ENCODE measurements at places on chromosomes 16 and 17.

- no peak for DNase-seq
These were observed 2.3 kb downstream of the IL17C start for GRCh38 chr16:88640498-88641247.

GRCh38 chr16:86337138-86337537 lies 173.2 kb upstream of the FOXF1 start:
- no peak for DNase-seq

DNA sequence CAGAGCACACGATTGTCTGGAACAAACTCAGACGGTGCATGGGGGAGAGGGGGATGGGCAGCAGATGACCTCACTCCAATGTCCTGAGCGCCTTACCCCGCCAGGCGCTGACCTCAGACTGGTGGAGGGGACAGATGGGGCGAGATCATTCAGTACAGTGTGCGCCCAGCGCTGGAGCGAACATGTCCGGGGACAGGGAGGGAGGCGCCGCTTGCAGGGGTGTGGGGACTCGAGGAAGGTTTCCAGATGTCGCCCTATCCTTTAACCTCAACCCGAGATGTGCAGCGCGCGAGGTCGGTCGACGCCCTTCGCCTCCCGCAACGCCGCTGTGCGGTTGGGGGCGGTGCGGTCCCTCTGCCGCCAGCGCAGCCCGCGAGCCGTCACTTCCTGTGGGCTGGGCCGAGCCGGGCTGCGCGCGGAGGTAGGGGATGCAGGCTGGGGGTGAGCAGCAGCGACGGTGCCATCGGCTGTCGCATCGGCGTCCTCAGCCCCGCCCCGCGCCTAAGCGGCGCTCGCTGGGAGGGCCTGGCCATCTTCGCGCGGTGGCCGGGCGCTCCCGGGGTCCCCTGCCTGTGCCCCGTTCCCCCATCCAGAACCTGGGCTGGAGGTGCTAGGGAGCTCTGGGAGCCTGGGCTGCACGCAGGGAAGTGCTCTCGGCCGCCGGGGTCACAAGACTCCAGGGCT lies 5.3 kb upstream of the CDR2L start:
- DNase-seq: peak; percentile 96

GRCh38 chr17:27985736-27986399 lies 56.6 kb upstream of the NLK start:
- DNase-seq: no peak

DNA sequence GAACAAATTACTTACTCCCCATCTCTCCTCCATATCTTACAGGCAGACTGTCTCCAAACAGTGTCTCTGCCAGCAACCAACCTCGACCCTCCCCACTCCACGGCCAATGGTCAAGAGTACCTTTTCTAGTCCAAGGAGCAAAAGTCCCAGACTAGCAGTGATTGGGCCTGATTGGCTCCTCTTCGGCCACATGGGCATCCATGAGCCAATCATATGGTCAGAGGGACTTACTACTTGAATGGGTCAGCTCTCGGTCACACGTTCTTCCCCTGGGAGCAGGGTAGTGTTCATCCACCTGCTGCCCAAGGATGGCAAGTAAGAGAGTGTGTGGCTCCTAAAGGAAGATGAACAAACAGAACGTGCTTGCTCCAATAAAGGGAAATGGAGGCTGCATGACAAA lies 84.6 kb downstream of the C16orf78 start:
- no peak for DNase-seq

DNA sequence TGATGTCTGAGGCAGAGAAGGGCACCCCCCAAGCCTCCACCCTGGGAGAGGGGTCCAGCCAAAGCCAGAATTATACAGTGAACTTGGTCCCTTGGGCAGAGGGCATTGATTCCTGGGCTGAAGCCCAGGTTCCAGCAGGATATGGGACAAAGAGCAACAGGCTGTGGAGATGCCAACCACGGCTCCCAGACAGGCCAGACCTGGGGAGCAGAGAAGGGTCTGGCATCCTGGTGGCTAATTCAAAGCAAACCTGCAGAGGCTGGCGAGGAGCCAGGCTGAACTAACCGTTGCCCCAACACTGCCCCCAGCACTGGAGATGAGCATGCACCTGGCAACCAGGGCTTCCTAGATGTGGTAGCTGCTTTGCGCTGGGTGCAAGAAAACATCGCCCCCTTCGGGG lies 3.0 kb downstream of the CES3 start:
- DNase-seq: no peak

DNA sequence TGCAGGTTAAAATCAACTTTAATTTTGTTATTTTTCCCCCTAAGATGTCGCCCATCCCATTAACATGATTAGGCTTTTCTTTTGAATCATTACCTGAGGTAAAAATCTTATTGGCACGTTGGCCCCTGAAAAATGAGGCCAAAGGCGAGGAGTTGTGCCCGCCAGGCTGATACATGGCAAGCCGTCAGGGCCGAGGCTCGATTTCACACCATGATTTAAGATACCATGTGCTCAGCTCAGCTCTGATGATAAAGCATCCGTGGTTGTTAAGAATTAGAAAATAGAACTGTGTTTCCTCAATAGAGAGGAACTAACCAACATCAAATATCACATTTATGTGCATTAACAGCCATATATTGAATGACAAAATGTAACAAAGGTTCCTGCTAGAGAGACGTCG lies 972.9 kb upstream of the SOX9 start:
- DNase-seq: no peak

- DNase-seq: no peak
These were observed 5.2 kb downstream of the FAM20A start for GRCh38 chr17:68595986-68596385.

DNA sequence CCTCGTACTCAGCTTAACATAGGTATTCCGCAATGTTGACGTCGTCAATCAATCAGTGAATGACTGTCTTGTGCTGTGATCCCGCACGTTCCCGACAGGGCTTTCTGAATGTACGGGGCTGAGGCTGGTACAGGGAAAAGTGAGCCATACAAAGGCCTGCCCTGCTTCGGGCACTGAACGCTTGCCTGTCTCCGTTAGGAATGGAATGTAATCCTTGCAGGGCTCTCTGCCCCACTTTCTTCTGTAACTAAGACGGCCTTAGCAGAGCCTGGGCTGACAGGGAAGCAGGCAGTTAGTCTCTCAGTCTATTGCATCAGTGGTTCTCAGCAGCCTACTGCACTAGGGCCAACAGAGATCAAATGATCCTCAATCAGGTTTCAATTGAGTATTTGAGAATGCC lies 16.2 kb upstream of the MYH3 start:
- no peak for DNase-seq

- DNase-seq: no peak
These were observed 3.7 kb upstream of the NLK start for GRCh38 chr17:28038802-28039201.

DNA sequence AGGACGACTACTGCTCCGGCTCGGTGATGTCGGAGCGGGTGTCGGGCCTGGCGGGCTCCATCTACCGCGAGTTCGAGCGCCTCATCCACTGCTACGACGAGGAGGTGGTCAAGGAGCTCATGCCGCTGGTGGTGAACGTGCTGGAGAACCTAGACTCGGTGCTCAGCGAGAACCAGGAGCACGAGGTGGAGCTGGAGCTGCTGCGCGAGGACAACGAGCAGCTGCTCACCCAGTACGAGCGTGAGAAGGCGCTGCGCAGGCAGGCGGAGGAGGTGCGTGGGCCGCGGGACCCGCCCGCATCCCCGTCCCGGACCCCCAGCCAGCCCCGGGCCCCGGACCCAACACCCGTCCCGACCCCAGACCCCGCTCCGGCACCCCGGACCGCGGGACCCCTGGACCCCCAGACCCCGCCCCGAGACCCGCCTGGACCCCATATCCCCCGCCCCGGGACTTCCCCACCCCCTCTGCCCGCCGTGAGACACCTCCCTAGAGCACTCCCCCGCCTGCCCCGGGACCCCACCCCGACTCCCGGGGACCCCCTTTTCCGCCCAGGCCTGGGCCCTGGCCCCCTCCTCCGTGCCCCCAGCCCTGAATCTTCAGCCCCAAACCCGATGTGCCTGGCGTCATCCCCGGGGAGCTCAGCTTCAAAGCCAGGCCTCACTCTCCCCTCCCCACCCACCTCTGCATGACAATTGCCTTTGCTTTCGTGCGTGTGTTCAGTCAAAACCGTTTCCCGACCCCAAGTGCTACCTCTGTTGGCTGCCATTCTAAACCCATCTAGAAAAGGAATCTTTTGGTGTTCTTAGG lies 594 bp downstream of the MAPK8IP3 start:
- peak; percentile 58 for DNase-seq

DNA sequence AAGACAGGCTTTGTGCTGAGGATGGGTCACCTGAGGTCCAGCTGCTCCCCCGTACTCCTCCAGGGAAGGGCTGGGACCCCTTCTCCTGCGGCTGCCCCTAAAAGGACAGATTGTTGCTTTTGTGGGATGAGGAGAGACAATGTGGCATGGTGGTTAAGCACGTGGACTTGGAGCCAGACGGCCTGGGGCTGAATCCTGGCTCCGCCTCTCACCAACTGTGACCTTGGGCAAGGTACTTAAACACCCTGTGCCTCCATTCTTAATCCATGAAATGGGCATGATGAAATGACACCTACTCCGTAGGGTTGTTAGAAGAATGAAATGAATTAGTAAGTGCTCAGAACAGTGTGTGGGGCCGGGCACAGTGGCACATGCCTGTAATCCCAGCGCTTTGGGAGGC lies 39.6 kb upstream of the PLCG2 start:
- no peak for DNase-seq

All from HuH-7 (cell line).